ENCODE measurements at places on chromosomes 11 and 22. TPM values are rescaled to one million over a fixed set of nuclear protein-coding genes. Genes with fewer than 3 reads are reported as not detected.

DNA sequence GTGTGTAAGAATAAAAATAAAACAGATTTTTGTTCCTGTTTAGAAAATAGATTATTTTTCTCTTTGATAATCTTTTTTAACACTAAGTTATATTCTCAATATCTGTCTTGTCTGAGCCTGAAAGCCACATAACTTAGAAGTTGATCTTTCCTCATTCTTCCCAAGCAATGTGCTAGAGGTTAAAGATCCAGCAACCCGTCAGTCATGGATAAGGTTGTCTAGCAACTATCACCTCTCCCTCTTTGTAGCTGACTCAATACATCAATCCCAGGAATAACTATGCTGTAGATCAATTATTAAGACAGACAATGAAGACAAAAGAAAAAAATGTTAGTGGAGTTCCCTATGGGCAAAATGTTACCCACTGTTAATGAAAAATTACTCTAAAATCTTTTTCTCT lies 813.1 kb upstream of the CCDC179 start:
- DNase-seq: no peak

The FBXO3 gene
- 30.0 TPM for total RNA-seq

- no peak for DNase-seq
Observed at GRCh38 chr22:43276321-43276720, 66.9 kb downstream of the SCUBE1 start.

DNA sequence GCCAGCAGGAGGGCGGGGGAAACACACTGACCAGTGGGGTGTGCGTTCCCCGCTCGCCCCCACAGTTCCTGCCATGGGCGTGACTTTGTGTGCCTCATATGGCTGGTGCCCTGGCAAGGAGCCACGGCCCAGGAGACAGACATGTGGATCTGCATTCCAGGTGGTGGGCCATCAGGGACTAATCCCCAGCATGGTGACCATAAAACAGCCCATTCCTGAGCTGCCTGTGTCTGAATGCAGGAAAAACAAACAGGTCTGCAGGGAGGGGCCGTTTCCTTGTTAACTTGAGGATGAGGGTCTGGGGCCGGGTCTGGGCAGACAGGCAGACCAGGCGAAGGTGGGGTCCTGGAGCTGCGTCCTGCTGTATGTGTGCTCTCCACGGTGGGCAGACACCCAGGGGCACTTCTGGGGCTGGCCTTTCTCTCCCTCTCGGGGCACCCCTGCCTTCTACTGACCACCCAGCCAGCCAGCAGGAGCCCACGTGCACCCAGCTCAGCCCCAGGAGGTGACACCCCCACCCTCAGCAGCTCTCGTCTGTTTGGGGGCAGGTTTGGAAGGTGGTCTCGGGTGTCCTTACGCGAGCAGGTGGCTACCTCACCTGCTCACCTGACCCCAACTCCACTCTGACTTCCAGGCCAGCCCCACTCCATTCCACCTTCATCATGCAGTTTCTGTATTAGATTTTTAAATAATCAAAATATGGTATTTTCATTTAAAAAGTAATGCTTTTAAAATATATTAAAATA lies 120.3 kb downstream of the KCNQ1OT1 start:
- DNase-seq: no peak

DNA sequence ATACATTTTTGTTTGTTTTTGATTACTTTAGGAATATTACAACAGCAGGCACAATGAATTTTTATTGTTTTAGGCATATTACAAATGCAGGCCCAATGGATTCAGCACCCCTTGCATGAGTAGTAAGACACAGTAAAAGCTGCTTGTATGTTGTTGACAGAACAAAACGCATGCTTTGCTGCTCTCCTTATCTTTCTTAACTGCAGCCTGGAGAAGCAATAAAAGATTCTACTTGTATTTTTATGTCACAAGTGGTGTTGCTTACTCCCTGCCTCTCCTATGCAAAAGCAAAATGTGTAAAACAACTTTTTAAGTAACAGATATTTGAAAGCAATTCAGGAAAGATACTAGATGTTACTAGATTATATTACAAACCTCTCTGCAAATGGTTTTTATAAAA lies 73.9 kb downstream of the TRPC6 start:
- no peak for DNase-seq

The ARHGAP8 gene
- 69.9 TPM for total RNA-seq

DNA sequence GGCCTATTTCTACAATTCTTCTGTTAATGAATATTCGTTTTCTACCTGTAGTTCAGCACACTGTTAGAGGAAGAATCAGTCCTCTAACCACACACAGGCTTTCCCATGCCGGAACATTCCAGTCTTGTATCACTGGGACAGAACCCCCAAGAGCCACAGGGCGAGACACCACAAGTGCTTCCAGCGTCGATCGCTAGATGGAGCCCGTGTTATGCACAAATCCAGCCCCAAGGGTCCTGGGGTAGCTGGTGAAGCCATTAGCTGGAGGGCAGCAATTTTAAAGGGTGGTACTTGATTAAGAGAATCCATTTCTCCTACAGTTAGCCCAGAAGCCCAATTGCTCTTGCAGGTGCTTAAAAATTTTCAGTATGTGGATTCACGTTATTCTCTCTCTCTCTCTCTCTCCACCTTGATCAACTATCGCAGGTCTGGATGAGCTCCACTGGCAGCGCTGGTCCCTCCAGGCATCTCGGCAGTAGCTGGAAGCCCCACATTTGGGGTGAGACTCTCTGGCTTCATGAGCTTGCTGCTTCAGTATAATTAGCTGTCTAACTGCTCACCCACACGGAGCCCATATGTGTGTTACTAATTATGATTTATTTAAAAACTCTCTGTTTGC lies 148.2 kb upstream of the SNX19 start:
- peak; percentile 30 for DNase-seq

DNA sequence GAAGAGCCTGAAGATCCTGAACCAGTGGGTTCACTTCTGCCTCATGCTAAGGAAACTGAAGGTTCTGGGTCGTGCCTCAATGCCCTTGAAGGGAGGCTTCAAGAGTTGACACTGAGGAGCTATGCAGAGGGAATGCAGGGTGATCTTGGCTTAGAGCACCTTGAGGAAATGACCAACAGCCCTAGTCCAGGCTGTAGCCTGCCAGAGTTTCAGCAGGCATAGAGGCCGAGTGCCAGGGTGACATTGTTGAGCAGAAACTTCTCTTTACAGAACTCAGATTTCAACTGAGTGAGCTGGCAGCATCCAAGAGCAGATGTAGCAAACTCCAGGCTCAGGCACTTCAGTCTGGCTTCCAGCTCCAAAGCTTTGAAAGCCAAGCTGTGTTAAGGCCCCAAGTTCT lies 23.1 kb upstream of the CAPRIN1 start:
- peak; percentile 28 for DNase-seq

DNA sequence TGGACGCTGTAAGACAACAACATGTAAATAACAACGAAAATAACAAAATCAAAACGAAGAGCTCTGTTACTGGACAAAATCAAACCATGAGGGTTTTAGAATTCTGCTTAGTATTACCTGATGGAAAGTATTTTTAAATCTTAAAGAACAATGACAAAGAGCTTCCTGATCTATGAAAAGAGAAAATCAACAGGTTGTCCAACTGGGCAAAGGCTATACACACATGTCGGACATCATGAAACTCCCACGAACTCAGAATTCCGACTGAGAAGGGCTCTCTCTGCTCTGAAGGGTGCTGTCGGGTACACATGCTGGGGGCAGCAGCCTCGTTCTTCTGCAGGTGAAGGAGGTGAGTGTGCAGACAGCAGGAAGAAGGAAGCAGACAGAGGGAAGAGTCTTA lies 25.8 kb downstream of the CERK start:
- DNase-seq: no peak

DNA sequence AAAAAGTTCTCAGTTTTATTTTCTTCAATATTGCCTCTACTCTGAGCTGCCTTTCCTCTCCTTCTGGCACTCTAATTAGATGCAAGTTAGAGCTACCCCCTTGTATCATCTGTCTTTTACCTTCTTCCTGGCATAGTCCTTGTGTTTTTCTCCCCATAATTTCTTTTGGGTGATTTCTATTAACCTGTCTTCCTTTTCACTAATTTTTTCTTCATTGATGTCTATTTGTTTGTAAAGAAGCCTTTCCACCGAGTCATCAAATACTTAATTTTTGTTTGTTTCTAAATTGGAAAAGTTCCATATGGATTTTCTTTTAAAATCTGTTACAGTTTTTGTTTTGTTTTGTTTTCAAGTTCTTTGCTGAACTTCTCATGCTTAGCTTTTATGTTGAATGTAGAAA lies 558.1 kb downstream of the TBC1D22A start:
- DNase-seq: no peak

DNA sequence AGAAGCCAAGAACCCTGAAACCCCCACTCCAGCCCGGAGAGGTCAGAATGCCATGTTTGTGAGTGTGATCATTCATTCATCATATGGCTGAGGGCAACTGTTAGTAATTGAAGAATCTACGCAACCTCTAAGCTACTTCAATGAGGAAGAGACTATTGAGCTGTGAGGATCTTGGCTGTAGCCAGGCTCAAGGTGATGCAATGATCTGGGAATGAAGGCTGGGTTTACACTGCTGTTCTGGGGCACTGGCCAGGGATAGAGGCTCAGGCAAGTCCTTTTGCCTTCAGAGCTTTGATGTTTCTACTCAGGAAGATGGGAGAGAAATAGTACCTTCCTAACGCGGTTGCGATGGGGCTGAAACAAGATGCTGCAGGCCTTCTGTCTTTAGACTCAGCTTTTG lies 12.9 kb downstream of the CRYBB2 start:
- DNase-seq: no peak

DNA sequence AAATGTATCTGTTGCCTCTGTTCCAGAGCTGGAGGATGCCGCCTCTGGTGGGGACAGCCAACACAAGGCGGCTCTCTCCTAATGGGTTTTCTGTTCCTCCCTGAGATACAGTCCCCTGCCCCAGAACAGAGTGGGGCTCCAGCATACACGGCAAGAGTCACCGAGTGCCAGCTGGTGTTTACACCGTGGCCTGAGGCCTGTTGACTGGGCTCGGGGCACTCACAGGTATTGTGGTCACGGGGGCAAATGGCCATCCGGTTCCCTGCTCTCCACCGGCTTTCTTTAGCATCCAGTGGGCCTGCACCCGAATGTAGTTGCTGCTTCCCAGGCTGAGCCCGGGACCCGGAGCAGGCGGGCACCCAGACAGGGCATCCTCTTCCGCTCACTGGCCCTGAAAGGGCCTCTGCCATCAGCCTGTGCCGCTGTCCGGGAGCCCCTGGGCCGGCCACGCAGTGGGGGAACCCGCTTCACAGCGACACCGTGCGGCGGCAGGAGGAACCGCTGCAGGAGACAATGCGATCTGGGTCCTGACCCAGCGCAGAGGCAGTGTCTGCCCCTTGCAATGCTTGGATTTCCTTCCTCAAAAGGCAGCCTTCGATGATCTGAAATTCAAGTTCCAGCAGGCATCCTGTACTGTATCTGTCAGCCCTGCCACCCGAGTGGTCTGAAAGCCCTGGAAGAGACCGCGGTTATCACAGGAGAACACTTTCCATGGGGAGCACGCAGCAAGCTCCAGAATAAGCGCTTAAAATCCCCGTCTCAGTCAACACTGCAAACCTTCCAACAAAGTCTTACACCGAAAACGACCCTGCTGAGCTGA lies 859 bp upstream of the KRTAP5-5 start:
- peak; percentile 63 for DNase-seq

The RRAS2 gene
- 44.0 TPM for total RNA-seq

DNA sequence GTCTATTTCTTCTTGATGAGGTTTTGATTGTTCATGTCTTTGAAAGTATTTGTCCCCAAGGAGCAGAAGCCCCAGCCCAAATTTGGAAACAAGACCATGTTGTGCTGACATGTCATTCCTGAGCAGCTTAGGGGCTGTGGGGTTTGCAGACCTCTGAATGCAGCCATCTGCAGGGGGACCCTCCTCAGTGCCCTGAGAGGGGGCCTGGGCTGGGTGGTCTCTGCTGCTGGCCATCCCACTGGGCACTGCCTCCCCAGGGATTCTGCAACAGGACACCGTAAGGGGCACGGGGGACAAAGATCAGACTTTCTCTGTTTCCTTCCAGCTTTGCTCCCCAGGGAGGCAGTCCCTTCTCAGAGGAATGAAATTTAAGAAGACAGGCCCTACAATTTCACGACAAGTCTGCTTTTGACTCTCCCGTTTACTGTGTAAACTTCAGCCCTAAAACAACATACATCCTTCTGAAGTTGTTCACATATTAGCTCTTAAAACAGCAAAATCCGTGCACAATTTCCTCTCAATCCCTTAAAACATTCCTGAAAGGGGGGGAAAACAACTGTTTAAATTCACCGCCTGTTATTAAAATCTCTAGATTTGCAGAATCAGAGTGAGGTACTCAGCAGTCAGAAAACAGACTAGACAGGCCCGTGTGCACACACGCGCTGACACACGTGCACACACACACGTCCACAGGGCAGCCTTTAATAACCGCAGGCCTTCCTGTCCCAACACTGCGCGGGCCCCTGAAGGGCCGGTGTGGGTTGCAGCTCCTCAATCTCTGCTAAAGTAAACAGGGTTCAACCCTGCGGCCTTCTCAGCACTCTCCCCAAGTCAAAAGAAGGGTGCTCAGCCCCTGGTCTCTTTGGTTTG lies 109.8 kb downstream of the KCNQ1 start:
- DNase-seq: no peak

The C11orf52 gene
- 8.8 TPM for total RNA-seq

DNA sequence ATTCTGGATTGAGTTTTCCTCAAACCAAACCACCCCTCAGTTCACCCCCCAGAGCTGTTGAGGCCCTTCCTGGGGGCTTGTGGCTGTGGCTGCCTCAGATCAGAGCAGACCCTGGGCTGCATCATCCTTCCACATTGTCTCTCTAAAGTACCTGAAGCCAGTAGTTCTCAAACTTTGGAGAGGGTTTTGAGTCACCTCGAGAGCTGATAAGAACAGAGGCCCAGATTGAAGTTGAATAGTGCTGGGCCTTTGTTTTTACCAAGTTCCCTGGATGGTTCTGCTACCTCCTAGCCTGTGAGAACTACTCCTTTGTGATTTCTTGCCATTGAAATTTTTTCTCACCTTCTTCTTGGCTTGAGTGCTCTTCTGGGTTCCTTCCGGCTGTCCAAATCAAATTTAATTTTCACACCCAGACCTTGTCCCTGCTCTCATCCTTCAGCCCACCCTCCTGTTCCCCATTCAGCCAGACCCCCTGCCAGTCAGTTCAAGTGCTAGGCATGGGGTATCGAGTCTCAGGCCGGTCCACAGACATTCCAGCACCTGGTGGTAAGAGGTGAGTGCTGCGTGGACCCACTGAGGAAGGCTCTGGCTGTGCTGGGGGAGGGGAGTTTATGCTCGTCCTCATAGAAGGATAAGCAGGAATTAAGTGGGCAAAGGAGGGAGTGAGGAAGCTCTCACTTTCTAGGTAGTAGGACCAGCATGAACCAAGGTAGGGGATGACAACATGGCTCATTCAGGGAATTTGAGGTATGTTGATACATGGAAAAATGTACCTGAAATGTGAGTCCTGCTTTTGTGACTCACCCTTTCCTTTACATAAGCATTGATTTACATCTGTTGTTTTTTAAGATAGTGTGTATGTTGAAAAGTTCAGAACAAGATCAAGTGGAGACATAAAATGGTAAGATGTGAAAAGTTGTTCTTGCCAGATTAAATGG lies 116.5 kb downstream of the PTPRJ start:
- DNase-seq: no peak

Data from colonic mucosa (tissue), 4 donors.